ENCODE measurements at places on chromosomes 1 and 21. TPM values are rescaled to one million over a fixed set of nuclear protein-coding genes. Genes with fewer than 3 reads are reported as not detected.

The TMEM59 gene
- total RNA-seq: 105 TPM

The LAMTOR5 gene
- 128 TPM for total RNA-seq

The LHX8 gene
- total RNA-seq: not detected

GRCh38 chr1:2274929-2275475, 46.9 kb downstream of the SKI start:
- DNase-seq: no peak

DNA sequence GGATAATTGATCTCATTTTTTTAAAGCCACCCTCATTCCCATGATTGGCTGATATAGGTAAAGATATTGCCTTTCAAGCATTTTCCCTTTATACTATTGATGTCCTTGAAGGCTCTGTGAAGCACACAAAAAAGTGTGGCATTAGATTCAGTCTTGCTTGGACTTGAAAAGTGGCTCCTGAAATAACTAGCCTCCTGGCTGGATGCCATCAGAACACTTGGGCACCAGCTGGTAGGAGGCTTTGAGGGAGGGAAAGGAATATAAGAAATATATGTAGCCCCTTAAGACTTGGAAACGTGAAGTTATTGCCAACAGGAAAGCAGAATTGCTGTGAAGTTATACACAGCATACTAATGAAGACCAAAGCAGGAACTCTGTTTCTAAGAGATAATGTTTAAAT, 14.1 kb downstream of the MTR start:
- no peak for DNase-seq

The C1orf94 gene
- total RNA-seq: not detected

DNA sequence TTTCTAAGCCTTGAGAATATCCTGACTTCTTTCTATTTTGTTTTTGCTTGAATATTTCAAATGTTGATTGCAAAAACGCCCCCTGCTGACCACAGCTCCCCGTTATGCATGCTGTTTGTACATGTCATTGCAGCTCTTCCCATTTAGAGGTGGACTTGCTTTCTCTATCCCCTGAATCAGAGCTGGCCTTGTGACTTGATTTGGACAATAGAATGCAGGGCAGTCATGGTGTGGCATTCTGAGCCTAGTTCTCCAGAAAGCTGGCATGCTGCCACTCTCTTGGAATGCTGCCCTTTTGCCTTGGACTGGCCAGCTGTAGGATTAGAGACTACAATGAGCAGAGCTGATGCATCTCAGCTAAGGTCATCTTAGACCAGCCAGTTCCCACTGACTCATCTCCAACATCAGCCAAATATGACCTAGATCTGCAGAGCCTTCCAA, 1561.5 kb downstream of the MRPL39 start:
- peak; percentile 1 for DNase-seq

The SPATA46 gene
- not detected for total RNA-seq

The CD1B gene
- not detected for total RNA-seq

DNA sequence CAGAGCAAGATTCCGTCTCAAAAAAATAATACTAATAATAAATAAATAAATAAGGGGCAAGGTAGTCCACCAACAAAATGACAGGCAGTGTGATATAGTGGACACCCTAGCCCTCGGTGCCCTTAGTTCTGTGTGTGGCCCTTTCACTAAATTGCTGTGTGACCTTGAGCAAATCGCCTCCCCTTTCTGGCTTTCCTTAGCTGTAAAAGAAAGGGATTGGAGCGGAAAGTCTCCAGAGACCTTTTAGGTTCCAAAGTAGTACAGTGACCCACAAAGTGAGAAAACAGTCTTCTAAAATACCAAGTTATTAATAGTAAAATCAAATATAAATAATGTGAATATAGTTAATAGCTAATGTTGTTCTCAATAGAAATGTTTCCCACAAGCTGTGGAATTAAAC, 7.6 kb downstream of the LMNA start:
- no peak for DNase-seq

The IQCC gene
- 7.3 TPM for total RNA-seq

- DNase-seq: no peak
These were observed 1.9 kb downstream of the PLEKHA6 start for GRCh38 chr1:204357551-204358490.

- no peak for DNase-seq
These were observed 12.3 kb upstream of the C4BPB start for GRCh38 chr1:207076181-207076955.

The B3GALT6 gene
- 41.1 TPM for total RNA-seq

DNA sequence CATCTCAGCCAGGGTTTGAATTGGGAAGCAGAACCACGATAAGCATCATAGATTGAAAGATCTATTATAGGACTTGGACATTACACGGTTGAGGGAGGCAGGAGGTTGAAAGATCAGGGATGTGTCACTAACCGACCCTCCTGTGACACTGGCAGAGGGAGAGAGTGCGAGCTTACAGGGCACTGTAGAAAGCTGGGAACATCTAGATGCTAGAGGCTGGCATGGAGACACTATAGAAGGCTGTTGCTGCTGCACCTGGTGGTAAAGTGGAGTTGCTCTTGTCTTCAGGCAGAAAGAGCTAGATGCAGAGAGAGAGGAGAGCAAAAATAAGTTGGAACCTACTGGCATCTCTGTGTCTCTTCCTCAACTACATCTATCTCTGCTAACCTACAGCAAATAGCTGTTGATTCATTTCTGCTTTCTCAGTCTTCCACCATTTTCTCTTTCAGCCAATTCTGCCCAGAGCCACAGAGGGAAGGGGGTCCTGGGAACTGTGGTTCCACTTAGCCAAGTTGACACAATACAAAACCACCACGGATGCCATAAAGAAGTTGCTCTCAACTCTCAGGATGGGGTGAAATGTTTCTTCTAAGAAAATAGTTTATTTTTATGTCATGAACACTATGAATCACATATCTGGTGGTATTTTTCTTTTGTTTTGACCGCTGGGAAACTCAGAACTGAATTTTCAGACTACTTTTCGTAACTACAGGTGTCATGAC, 155.9 kb downstream of the ZNF281 start:
- DNase-seq: no peak

DNA sequence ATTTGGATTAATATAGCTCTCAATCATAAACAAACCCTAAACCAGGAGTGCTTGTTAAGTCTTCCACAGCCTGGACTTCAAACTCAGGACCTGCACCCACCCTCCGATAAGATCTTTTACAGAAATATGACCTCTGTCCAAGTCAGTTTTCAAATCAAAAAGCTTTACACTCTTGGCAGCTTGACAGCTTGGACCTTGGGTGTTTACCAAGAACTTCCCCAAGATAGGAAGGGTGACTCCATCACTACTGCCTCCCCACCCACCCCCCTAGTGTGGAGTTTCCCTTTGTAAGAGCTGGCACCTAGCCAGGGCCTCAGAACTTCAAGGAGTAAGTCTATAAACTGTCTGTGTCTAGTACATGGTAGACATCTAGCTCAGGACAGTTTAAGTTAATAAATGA, 9.6 kb downstream of the BCAR3 start:
- DNase-seq: no peak

The SUCO gene
- total RNA-seq: 48.6 TPM

GRCh38 chr1:53519421-53519820, 60.2 kb downstream of the DMRTB1 start:
- no peak for DNase-seq

- no peak for DNase-seq
These were observed 417.7 kb downstream of the SIPA1L2 start for GRCh38 chr1:232212253-232212652.

The OLFML3 gene
- 4.3 TPM for total RNA-seq

DNA sequence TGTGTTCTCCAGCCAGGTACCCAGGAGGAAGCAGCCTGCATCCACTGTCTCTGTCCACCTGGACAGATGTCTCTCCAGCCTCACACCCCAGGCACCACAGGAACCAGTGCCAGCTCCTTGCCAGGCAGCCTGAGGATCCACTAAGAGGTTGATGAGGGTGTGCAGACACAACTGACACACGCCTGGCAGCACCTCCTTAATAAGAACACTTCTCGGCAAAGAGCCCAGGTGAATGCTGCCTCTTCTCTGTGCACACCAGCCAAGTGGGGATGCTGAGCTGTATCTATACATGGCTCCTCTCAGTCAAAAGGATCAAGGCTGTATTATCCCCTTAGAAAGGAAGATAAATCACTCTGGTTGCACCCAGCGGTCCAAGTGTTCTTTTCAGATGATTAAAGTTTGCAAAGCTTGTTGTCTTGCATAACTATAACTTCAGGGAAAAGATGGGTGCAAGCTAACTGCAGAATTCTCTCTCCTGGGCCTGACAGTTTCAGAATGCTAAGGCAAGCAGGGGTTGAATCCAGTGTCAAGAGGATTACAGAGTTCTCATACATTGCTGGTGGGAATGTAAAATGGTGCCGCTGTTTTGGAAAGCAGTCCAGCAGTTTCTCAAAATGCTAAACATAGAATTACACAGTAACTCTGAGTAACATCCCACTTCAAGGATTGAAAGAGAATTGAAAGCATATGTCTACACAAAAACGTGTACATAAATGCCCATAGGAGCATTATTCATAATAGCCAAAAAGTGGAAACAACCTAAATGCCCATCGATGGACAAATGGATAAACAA, 3.7 kb upstream of the CAPN8 start:
- DNase-seq: no peak

- DNase-seq: no peak
These were observed 157.8 kb upstream of the JUN start for GRCh38 chr1:58941471-58942289.

DNA sequence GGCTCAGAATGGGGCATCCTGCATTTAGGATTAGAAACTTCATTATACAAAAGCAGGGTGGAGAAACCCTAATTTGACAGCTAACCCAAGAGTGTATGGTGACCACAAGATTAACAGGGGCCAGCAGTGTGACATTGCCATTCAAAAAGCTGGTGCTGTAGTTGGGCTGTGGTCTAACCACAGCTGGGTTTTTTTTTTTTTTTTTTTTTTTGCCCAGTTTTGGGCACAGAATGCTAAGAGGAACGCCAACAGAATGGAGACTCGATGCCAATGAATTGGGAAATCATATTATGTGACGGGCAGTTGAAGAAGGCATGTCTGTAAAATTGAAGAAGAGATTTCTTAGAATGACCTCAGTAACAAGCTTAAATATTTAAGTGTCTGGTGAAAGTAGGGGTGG, 58.4 kb downstream of the NFIA start:
- no peak for DNase-seq

Data from neural crest cell (in vitro differentiated cells).